Astrocyte (in vitro differentiated cells and primary cell): ENCODE measurements at places on chromosomes 1 and 21. TPM values are rescaled to one million over a fixed set of nuclear protein-coding genes. Genes with fewer than 3 reads are reported as not detected.

TPRG1L gene
- total RNA-seq = 33.7 and 36.0 TPM in 2 replicates

TFF2 gene
- total RNA-seq = not detected in 2 replicates

TMEM240 gene
- total RNA-seq = 7.0 and 9.0 TPM in 2 replicates

ETV3L gene
- total RNA-seq = not detected in 2 replicates

SSU72 gene
- total RNA-seq = 143 and 145 TPM in 2 replicates

DONSON gene
- 11.7 and 13.7 TPM in 2 replicates for total RNA-seq

MAD2L2 gene
- total RNA-seq = 29.3 and 30.1 TPM in 2 replicates

ANGPTL1 gene
- 4.1 and 5.7 TPM in 2 replicates for total RNA-seq

NID1 gene
- 73.0 and 76.8 TPM in 2 replicates for total RNA-seq

OR4F29 gene
- total RNA-seq = not detected in 2 replicates

SPATA46 gene
- not detected in 2 replicates for total RNA-seq

RGS1 gene
- not detected in 2 replicates for total RNA-seq

S100A9 gene
- total RNA-seq = 1.8 TPM in 1 of 2 replicates, not detected in the other

AKNAD1 gene
- not detected in 2 replicates for total RNA-seq

RUNX3 gene
- total RNA-seq = 2.1 and 2.5 TPM in 2 replicates

PRRX1 gene
- 1.3 and 2.6 TPM in 2 replicates for total RNA-seq

KLHL12 gene
- 23.9 and 24.9 TPM in 2 replicates for total RNA-seq

SLC1A7 gene
- total RNA-seq = not detected in 2 replicates

SAMD11 gene
- total RNA-seq = 6.0 and 9.5 TPM in 2 replicates

ZNF695 gene
- 1.5 and 2.5 TPM in 2 replicates for total RNA-seq

TRIM17 gene
- total RNA-seq = 0.82 and 1.5 TPM in 2 replicates

SH2D1B gene
- total RNA-seq = not detected in 2 replicates

GORAB gene
- total RNA-seq = 11.2 and 16.4 TPM in 2 replicates

B3GALT2 gene
- 0.39 and 0.60 TPM in 2 replicates for total RNA-seq

H3-3A gene
- 340 and 375 TPM in 2 replicates for total RNA-seq

ATP1A2 gene
- total RNA-seq = 2.5 and 3.5 TPM in 2 replicates

CLDN17 gene
- not detected in 2 replicates for total RNA-seq

NUP133 gene
- 34.4 and 35.1 TPM in 2 replicates for total RNA-seq

TTC22 gene
- not detected in 2 replicates for total RNA-seq

CRP gene
- not detected in 2 replicates for total RNA-seq

MMP23B gene
- total RNA-seq = 40.1 and 40.7 TPM in 2 replicates

OLFM3 gene
- total RNA-seq = 0.11 TPM in 1 of 2 replicates, not detected in the other

HES2 gene
- total RNA-seq = 0.94 and 3.0 TPM in 2 replicates

NOS1AP gene
- total RNA-seq = 0.94 and 1.2 TPM in 2 replicates

PDE4B gene
- 7.6 and 8.2 TPM in 2 replicates for total RNA-seq

RHCE gene
- total RNA-seq = 0.75 and 1.4 TPM in 2 replicates

SDC3 gene
- 113 and 135 TPM in 2 replicates for total RNA-seq

SLC9C2 gene
- total RNA-seq = 0.54 TPM in 1 of 2 replicates, not detected in the other

METTL18 gene
- 3.9 and 4.1 TPM in 2 replicates for total RNA-seq

GREM2 gene
- total RNA-seq = 0.14 and 0.50 TPM in 2 replicates

SIM2 gene
- total RNA-seq = 9.2 and 12.8 TPM in 2 replicates

KRTAP25-1 gene
- not detected in 2 replicates for total RNA-seq

TLR5 gene
- 1.1 and 1.2 TPM in 2 replicates for total RNA-seq

AIM2 gene
- 1.3 and 1.5 TPM in 2 replicates for total RNA-seq

IL20 gene
- not detected in 2 replicates for total RNA-seq

OR2L3 gene
- total RNA-seq = not detected in 2 replicates
